ENCODE measurements at places on chromosomes 16 and 17.
A peak's percentile ranks its signal among the peaks of the same experiment; 100 is the strongest.

DNA sequence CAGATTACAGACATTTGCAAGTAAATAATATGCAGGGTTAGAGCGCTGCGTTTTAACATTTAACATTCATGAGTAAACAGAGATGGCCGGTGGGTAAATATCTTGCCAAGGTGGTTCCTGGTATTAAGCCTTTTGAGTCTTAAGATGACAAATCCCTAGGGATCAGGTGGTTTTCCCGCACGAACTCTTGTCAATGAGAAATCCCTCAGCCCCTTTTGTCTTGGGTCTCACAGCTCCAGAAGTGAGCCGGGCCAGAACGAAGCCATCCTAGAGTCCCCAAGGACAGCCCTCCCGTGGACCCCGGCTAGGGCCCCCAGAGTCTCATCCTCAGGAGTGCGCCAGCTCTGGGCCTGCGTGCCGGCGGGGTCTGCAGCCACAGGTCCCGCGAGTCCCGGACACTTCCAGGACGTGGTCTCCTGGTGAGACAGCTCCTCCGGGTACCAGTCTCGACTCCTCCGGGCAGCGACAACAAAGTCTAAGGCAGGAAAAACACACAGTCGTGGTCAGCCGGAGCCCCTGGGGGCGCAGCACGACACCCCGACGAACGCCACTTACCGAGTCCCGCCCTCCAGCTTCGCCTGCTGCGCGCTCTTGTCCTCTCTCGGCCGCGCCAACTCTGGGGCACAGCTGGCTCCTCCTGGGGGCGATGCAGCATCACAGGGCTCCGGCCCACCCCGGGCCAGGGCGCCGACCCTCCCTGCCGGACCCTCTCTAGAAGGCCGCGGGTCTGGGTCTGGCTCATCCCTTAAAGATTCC lies 13.3 kb downstream of the MIS12 start:
- no peak for DNase-seq

DNA sequence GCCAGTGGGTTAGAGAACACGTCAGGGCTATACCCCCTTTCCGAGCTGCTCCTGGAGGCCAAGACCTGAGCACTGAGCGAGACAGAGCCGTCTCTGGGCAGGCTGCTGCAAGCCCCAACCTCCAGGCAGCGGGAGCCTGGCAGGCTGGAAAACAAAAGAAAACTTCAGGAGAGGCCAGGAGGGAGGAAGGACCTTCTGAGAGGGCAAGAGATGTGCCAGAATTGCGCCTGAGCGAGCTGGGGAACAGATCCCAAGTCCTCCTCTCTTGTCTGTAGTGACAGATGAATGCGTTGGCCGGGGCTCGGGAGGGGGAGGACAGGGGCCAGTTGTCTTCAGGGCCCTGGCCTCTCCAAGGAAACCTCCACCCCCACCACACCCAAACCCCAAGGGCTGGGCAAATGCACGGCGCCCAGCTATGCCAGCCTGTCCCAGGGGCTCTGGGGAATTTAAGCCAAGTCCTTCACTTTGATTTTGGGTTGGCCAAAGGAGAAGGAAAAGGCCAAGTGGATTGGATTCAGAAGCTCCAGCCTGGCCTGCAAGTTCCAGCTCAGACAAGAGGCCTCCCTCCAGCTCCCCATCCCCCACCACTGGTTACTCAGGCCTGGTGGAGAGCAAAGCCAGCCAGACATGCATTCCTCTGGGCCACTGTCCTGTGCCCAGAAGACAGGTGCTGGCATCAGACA lies 18.1 kb downstream of the SDK2 start:
- no peak for DNase-seq

- peak; percentile 79 for DNase-seq
Observed at GRCh38 chr16:87806641-87807546, 41.1 kb upstream of the KLHDC4 start.

DNA sequence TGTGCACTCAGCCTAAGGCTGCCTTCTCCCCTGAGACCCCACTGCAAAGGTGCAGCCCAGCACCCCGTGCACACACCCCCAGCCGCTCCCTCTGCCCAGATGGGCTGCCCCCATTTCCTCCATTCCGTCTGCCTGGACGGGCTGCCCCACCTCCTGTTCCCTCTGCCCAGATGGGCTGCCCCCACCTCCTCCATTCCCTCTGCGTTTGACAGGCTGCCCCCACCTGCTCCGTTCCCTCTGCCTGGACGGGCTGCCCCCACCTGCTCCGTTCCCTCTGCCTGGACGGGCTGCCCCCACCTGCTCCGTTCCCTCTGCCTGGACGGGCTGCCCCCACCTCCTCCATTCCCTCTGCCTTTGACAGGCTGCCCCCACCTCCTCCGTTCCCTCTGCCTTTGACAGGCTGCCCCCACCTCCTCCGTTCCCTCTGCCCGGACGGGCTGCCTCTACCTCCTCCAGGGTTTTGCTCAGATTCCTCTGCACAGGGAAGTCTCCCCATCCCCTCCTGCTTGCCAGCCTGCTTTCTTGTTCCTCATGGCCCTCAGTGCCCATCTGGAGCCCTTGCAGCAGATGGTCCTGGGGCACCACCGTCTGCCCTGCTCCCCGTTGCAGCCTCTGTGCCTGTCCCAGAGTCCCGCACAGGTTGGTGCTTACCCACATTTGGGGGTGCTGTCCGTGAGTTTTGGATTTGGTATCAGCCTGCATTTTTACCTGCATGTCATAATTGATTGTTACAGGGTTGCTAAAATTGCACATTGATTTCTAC lies 23.4 kb upstream of the IL17C start:
- no peak for DNase-seq

DNA sequence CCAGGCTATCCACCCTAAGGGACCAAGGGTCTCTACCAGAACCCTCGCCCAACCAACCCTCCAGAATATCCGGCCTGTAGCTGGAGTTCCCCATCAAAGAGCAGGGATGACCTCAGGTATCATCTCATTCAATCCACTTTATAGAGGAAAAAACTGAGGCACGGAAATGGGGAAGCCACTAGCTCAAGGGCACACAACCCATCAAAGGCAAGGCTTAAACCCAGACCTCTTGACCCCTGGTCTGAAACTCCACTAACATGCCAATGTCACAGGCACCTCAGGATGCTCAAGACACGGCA lies 1.6 kb downstream of the TBC1D10B start:
- DNase-seq, result no peak

DNA sequence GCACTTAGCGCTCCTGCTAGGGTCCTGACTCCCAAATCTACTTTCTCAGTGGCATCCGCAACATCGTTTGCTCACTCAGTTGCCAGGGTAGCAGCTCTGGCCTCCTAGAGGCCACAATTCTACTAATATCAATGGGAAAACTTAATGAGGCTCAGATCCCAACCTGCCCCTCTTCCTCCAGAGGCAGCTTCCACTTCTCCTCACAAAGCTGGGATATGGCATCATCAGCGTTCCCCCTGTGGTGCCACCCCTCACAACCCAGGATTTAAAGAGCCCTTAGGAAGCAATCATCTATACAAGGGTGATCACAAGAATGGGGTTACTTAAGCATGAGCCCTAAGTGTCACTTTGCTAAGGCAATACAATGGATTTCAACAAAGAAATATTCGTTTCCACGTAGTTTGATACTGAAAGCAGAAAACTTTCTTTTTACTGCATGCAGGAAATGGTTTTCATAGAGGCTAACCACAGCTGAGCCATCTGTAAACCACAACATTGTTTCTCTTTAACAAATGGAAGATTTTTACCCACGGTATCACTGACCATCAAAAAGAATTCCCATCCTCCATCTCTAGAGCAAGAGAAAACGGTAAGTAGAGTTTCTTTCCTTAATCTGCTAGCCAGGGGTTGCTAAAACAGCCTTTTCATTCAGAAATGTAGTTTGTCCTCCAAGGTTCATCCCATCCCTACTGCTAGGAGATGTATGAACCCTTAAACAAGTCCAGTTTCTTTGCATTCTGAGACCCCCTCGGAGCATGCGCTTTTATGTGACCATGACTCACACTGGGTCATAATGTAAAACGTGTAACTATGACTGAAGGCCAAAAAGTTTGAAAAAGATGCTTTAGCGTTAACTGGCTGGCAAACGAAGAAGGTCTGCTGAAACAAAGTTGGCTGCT lies 68.3 kb upstream of the BCAR1 start:
- no peak for DNase-seq

DNA sequence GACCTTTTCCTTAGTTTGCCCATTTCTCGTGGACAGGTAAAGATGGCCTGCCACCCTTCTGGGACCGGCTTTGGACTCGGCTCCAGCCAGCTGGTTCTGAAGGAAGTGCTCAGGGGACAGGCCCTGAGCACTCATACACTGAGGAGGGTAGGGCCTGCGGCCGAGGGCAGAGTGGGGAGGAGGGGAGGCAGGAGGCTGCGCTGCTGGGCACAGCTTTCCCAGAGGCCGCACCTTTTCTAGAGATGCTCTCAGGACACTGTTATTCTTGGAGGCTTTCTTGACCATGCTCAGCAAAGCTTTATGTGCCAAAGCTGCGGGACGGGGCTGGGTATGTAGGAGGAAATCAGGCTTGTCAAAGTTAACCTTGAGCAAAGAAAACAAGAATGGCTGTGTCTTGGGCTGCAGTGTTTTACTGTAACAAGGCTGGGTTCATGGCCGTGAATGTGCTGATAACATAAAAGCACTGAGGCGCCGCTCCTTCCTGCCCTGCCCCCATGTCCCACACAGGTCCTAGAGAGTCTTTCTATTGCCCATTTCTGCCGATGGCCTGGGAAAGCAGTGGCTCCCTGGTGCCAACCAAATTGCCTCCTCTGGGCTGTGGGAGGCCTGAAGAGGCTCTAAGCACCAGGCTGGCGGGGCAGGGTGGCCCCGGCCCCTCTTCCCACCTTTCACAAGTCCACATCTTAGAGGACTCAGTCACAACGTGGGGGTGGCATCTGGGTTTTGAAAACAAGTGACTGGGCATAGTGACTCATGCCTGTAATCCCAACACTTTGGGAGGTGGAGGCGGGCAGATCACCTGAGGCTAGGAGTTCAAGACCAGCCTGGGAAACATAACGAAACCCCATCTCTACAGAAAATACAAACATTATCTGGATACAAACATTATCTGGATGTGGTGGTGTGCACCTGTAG lies 22.3 kb upstream of the TIMP2 start:
- DNase-seq, result no peak
